ENCODE measurements at places on chromosomes 4 and X.

GRCh38 chr4:8419222-8420041 lies 21.1 kb downstream of the ACOX3 start:
- no peak for DNase-seq

GRCh38 chr4:25916870-25917269 lies 2.9 kb downstream of the SMIM20 start:
- DNase-seq, result no peak

DNA sequence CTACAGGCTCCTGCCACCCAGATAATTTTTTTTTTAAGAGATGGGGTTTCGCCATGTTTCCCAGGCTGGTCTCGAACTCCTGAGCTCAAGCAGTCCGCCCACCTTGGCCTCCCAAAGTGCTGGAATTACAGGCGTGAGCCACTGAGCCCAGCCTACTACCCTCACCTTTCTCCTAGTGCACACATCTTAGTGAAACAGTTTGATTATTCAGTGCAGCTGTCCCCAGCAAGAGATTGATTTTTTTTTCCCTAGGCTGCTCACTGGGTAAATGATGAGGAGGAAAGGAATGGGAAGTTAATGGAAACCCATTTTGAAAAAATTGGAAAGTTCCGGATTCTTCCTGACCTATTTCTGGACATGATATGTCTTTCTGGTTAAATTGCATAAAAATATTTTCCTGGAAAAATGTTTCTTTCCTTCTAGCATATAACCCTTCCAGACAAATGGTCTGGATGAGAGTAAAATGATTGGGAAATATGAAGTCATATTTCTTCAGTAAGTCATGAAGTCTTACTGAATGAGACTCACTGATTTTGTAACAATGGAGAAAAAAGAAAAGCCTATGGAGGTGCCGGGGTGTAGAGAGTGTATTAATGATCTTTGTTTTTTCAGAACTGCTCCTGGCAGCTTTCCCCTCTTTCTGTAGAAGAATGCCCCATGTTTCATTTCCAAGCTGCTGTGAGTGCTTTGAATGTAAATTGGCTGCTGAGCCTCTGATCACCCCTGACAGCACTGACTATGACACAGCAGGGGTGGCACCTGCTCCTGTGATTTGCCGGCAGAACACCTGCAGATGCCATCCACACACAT lies 19.5 kb upstream of the ZNF41 start:
- DNase-seq, result no peak

- DNase-seq, result no peak
Observed at GRCh38 chrX:18825375-18825774, 117.9 kb downstream of the PPEF1 start.

GRCh38 chrX:49838374-49838773 lies 9.3 kb downstream of the PAGE4 start:
- no peak for DNase-seq

All from activated CD8-positive, alpha-beta memory T cell treated with anti-CD3 and anti-CD28 coated beads for 1 hour (primary cell).